ENCODE measurements at places on chromosomes 1 and 21.

DNA sequence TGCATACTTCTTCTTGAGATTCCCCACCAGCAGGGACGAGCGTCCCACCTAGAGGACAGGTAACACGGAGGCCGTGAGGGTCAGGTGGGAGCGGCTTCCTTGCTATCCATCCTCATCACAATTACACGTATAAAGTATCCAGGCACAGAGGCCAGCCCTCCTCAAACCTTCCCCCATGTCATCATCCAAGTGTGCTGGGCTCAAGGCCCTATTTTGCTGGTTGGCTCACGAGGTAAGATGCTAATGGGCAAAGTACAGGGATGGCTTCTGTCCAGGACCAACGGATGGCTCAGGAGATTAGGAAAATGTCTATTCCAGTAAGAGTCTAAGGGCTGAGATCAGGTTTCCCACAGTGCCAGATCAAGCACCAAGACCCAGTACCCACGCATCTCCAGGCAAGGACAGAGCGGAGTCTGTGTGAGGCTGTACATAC lies 11.5 kb upstream of the A3GALT2 start:
- no peak for DNase-seq

DNA sequence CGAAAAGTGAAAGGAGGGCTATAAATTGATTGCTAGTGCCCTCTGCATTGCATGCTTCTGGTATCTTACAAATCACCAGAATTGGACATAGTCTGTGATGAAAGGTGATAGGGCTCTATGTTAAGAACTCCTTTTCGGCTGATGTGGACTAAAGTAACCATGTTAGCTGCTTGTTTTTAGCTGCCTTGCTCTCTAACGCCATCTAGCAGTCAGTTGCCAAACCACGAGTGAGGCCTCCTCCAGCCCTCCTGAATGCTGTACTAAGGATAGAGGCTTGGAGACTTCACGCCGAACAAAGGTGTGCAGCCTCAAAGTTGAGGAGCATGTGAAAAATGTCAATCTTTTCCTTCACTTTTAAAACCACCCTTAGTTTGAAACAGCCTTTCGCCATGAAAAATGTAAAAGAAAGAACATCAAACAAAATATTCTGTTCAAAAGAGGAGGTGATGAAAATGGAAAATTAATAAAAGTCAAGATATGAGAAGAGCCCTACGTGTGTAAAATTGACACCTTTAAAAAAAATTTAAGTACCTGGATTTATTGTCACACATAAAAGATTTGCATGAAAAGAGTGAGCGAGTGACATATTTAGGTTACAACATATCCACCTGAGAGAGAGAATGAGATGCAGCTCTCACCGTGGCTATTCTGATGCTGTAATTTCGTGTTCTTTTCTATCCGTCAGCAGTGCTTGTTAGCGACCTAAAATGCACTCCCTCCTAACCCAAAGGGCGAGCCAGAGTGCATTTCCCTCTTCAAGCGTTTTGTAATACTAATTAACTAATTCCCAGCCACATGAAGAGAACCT lies 8.1 kb downstream of the LRRC53 start:
- DNase-seq = no peak

- no peak for DNase-seq
Measured at GRCh38 chr21:46369520-46370235, 45.7 kb downstream of the PCNT start.

DNA sequence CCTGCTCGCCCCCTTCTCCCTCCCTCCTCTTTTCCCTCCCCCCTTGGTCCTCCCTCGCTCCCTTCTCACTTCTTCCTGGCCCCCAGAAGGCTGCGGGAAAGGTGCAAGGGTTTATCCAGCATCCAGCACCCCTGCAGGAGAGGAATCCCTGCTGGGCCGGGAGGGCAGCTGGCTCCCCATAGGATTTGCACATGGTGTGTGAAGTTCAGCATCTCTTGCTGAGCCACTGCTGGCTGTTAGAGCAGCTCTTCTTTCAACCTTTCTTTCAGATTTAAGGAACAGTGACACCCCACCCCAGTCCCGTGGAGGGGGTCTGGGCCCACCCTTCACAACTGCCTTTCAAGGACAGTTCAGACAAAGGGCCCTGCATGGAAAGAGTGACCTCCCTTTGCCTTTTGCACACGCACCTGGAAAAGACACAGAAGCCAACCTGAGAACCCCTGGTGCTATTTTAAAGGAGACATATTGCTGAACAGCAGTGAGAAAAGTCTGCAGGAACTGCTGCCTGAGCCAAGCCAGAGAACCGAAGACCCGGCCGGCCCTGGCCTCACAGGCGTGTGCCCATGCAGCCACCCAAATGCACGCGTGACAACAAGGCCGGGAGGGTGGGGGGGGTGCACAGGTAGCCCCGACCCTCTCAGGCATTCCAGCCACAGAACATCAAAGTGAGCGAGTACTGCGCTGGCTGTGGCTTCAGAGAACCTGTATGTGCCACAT lies 66.6 kb downstream of the SLC37A1 start:
- no peak for DNase-seq

- no peak for DNase-seq
Measured at GRCh38 chr1:156482276-156482675, 18.3 kb downstream of the MEF2D start.

DNA sequence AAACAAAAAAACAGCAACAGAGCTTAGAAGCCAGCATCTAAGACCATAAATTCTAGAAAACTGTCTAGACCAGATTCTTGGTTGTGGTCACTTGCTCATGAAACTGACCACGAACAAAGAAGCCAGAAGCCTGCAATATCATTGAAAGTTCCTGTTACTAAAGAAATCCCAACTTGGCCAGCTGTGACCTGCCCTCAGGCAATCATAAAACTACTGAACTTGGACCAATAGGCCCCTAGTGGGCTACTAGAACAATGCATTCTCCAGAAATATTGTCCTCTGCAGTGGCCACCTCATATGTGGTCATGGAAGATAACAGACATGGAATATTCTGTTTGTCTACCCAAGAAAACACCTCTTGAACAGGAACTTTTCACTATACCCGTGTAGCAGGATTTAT lies 87.7 kb downstream of the SPATA17 start:
- no peak for DNase-seq

DNA sequence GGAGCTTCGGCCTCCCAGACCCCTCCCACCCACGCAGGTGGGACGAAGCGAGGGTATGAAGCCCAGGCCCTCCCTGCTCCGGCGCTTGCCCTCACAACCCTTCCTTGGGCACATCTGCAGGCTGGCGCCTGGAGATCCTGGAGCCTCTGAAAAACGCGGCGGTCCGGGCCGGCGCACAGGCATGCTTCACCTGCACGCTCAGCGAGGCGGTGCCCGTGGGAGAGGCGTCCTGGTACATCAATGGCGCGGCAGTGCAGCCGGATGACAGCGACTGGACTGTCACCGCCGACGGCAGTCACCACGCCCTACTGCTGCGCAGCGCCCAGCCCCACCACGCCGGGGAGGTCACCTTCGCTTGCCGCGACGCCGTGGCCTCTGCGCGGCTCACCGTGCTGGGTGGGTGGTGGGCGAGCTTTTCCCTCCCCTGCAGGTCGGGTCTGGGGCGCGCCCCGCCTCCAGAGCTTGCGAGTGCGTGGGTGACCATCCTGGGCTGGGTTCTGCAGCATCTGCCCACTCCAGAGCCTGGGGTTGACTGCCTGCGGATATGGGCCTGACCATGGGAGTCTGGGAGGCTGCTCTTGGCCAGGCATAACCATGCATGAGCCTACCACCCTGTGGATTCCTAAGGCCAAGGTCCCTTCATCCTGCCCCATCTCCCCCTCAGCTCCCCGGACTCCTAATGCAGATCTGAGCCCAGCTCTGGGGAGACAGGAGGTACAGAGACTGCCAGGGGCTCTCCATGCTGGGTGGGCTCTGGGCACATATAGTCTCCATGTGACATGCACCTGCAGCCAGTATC lies 89.8 kb downstream of the TRIM11 start:
- no peak for DNase-seq

- DNase-seq = no peak
Measured at GRCh38 chr1:31625561-31626222, 8.2 kb downstream of the HCRTR1 start.

- DNase-seq = no peak
Measured at GRCh38 chr1:41891199-41891896, 27.4 kb downstream of the HIVEP3 start.

DNA sequence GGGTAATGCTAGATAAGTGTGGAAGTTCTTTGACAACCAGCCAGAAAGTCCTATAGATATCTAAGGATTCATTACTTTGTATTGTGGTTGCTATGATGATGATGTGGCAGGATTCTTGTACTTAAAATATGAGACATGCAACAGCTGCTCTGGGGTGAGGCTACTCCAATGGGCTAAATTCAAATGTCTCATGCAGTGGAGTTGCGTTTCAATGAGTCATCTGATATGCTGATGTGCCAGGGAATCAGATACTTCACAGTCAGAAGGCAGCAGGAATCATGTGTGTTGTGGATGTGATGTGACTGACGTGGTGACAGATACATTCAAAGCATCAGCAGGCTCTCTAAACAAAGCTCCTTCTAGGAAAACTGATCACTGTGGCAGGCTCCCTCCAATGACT lies 66.5 kb downstream of the TSEN15 start:
- DNase-seq = no peak

GRCh38 chr1:97041026-97041425 lies 319.4 kb downstream of the PTBP2 start:
- DNase-seq = no peak

DNA sequence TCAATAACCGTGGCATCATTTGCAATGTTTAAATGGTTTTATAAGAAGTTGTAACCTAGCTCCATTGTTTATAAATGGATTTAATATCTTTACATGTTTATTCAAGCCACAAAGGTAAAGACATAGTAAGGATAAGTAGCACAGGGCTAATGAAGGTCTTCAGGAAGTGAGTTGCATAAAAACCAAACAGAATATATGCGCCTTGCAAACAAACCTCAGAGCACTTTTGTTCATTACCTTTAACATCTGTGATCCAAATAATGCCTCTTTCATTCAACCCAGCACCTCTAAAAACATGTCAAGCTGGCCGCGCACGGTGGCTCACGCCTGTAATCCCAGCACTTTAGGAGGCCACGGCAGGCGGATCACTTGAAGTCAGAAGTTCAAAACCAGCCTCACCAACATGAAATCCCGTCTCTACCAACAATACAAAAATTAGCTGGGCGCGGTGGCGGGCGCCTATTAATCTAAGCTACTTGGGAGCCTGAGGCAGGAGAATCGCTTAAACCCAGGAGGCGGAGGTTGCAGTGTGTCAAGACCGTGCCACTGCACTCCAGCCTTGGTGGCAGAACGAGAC lies 25.3 kb downstream of the BRINP3 start:
- DNase-seq = no peak

DNA sequence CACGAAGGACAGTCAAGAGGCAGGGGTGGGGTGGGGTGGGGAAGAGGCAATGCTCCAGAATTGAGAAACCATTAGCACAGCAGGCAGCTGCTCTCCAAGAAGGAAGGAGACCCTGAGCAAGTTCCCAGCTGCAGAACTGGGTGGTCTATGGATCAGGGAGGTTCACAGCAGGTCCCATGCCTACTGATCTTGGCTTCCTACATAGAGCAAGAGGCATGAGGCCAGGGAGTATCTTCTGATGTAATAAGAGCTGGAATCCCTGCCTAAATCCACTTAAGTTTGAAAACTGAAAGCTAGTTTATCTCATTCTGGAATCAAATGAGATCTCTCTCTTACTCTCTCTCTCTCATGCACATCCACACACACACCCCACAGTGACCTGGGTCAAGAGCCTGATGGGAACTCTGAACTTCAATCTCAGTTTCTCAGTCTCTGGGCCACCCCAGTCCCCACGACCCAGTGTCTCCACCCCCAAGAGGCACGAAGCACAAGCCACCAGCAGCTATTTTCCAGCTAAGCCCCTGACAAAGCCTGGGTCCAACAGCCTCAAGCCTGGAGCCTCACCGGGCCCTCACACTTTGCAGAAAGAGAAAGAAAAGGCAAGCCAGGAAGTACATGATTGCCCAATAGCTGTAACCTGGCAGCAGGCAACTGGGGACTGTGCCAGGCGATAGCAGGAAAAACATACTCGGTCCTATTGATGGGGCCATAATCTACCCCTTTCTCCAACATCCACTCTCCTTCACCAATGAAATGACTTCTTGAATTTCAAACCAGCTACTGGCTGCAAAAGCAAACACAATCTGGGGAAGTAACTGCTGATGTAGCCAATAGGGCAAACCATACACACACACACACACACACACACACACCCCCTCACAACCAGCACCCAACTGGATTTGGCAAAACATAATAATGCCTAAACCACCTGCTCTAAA lies 2.2 kb downstream of the NUAK2 start:
- DNase-seq = no peak

GRCh38 chr1:163191301-163191700 lies 11.4 kb downstream of the RGS5 start:
- no peak for DNase-seq

- no peak for DNase-seq
Measured at GRCh38 chr1:87953732-87954344, 625.2 kb downstream of the LMO4 start.

DNA sequence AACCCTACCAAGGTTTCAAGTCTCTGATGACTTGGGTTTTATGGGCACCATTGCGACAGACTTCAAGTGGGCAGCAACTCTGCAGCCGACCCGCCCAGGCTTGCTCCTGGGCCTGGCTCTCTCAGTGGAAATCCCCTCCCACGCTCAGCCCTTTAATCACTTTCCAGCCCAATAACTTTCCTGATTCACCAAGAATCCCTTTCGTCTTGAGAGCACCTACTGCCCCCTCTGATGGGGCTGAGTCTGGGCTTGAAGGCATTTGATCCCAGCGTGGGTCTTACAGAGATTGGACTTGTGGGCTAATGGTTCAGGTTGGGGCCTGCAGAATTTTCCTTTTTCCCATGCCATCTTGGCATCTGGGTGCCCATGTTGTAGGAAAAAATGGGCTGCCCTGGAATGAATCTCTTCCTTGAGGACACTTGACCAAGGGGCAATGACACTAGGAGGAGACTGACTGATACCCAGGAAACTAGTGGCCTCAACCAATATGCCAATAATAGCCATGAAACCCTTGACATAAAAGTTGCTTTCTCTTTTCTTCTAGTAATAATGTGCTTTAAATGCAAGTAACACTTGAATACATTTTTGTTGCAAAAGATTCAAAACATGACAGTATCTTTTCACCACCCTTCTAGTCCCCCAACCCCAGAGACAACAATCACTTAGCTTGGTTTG lies 7.8 kb upstream of the PHLDA3 start:
- no peak for DNase-seq
